Thyroid gland (tissue), 4 donors: ENCODE measurements at places on chromosomes 2 and 18.

GRCh38 chr18:57845605-57846074 is 42.5 kb upstream of the ATP8B1 start:
- DNase-seq: no peak
- H3K36me3 ChIP-seq: no peaks in the 10 kb centered on the region
- no peaks in the 10 kb centered on the region for H3K4me1 ChIP-seq

DNA sequence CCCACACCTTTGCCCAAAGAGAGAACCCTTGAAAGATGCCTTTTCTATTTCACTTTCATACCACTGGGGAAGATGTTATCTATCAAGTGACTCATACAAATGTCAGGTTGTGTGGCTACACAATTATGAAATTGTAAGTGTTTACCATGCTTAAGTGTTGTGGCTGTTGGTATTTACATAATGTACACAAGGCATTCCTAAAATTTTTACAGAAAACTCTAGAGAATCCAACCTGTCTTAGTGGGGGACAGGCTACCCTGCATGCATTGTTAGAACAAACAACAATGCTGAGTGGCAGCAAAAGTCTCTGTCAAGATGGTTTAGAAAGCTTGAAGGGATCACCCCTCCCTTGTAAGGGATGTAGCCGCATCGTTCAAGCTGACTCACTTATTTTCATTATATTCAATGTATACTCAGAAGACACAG is 5.5 kb upstream of the MGAT4A start:
- H3K4me3 ChIP-seq: no peak overlapping the region
- H3K4me1 ChIP-seq: peaks cover 4% of the 10 kb centered on the region
- no peaks in the 10 kb centered on the region for H3K36me3 ChIP-seq
- DNase-seq: no peak

DNA sequence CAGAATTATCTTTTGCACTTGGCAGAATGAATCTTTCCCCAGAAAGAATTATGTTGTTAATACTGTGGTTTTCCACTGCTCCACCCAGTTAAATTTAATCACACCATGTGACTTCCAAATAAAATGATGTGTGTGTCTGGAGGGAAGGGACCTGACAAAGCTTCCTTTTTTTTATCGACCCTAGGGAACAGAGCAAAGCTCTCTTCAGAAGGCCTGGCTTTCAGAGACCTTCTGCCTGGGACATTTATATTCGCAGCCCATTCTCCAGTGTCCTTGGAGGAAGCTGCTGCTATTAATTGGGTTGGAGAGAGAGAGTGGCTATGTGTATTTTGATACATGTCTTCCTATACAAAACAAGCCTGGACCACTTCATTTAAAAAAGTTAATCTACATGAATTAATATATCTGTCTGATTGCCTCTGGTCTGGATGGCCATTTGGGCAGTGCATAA is 233.7 kb downstream of the PRKCE start:
- no peak for DNase-seq
- peaks cover 34% of the 10 kb centered on the region for H3K4me1 ChIP-seq
- peak overlapping the region; percentile 40 for H3K27ac ChIP-seq
- H3K27me3 ChIP-seq: no peaks in the 10 kb centered on the region

GRCh38 chr2:70104231-70105111 is 17.2 kb downstream of the PCBP1 start:
- H3K4me3 ChIP-seq: no peak overlapping the region
- H3K27ac ChIP-seq: peak overlapping the region; percentile 11
- peaks cover 5% of the 10 kb centered on the region for H3K4me1 ChIP-seq
- H3K36me3 ChIP-seq: no peaks in the 10 kb centered on the region
- no peak for DNase-seq
- no peaks in the 10 kb centered on the region for H3K27me3 ChIP-seq

DNA sequence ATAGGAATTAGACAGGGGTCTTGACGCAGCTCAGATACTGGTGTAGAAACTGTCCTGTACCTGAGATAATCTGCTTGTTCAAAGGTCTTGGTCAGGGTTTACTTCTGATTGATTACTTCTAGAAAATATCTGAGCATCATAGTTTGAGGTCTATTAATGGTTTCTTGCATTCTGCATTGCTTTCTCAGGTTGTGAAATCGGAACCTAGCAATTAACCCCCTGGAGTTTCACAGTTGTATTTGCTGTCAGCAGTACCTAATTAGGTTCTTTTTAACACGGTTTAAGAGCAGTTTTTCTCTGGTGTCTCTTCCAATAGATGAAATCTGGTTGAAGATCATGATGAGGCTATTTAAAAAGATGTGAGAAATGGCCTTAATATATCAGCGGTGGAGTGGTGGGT is 428.6 kb upstream of the SYT4 start:
- DNase-seq: no peak
- H3K4me1 ChIP-seq: no peaks in the 10 kb centered on the region
- no peaks in the 10 kb centered on the region for H3K27me3 ChIP-seq

- DNase-seq: no peak
- H3K27ac ChIP-seq: no peak overlapping the region
- no peaks in the 10 kb centered on the region for H3K27me3 ChIP-seq
These were observed 46.0 kb downstream of the ARHGEF33 start for GRCh38 chr2:38935568-38936172.

DNA sequence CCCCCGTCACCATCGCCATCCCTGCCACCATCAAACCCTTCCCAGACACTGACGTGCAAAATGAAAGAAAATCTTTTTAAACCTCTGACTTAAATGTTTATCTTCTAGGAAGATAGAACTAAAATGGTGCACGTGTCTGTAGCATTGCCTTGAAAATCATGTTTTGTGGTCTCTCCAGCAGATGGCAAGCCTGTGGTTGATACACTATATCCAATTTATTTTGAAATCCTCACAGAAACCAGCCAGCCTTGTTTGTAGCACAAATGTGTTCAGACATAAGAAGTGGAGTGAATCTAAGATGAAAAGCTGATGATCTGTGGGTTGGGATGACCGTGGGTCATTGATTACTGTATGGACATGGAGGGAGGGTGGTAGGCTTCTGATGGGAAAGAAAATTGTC is 436.2 kb upstream of the SMIM21 start:
- no peak overlapping the region for H3K27ac ChIP-seq
- H3K4me3 ChIP-seq: no peak overlapping the region

- no peak overlapping the region for H3K4me3 ChIP-seq
- no peaks in the 10 kb centered on the region for H3K27me3 ChIP-seq
These were observed 145.3 kb upstream of the SPRED2 start for GRCh38 chr2:65577654-65578053.

GRCh38 chr2:170156592-170156991 is 21.4 kb upstream of the MYO3B start:
- DNase-seq: no peak
- no peak overlapping the region for H3K4me3 ChIP-seq
- H3K36me3 ChIP-seq: no peaks in the 10 kb centered on the region
- peaks cover 27% of the 10 kb centered on the region for H3K4me1 ChIP-seq
- H3K27ac ChIP-seq: no peak overlapping the region
